Activated naive CD8-positive, alpha-beta T cell treated with anti-CD3 and anti-CD28 coated beads for 36 hours (primary cell): ENCODE measurements at places on chromosomes 1 and 21. TPM values are rescaled to one million over a fixed set of nuclear protein-coding genes. Genes with fewer than 3 reads are reported as not detected.
A peak's percentile ranks its signal among the peaks of the same experiment; 100 is the strongest.

DNA sequence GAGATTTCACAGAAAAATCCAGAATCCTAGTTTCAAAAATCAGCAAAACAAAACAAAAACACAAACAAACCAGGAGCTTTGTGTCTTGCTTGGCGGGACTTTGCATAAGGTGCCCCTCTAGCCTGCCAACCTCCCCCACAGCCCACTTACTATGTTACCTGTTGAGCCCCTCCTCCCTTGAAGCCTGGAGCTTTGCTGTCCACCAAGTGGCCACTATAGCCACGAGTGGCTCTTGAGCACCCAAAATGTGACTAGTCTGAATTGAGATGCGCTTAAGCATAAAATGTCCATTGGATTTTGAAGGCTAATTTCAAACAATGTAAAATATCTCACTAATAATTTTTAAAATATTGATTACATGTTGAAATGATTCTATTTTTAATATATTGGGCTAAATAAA lies 12.2 kb downstream of the TFAP2E start:
- DNase-seq = no peak

DNA sequence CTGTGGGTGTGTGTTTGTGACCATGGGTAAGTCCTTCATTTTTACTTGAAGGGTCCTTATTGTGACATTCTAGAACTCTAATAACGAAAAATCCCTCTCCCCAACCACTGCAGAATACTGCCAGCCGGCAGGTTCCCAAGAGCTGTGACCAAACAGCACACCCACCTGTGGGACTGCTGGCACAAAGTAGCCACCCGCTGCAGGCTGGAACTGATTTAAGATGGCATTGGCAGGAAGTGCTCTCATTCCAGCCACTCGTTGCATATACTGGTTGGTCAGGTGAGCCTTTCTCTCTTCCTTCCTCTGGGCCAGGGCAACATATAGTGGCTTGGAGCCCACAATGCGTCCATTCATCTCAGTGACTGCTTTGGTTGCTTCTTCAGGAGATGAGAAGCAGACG lies 11.6 kb downstream of the PABPC4 start:
- no peak for DNase-seq

DNA sequence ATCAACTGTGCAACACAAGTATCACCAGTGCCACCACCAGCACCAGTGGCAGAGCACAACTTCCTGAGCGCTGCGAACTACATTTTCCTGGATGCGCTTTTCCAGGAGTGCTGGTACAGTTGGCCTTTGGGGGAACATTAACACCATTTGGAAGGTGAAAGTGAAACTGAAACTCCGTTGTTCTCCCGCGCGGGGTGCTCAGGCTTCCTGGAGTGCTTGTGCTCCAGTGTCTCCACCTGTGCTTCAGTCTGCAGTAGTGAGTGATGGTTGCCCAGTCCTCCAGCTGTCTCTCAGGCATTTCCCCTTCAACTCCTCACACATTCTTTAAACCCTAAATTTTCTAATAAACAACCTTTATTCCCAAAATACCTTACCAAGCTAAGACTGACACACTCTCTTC lies 187.8 kb downstream of the LRRIQ3 start:
- no peak for DNase-seq

DNA sequence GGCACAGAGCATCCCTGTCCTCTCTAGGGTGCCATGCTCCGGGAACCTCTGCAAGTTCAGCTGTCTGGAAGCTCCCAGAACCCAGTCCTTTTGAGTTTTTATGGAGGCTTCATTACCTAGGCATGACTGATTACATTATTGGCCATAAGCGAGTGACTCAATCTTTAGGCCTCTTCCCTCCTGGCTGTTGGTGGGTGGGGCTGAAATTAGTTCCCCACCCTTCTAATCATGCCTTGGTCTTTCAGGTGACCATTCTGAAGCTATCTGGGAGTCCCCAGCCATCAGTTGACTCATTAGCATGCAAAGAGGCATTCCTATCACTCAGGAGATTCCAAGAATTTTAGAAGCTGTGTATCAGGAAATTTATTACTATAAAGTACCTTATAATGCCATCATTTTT lies 46.6 kb downstream of the WLS start:
- no peak for DNase-seq

DNA sequence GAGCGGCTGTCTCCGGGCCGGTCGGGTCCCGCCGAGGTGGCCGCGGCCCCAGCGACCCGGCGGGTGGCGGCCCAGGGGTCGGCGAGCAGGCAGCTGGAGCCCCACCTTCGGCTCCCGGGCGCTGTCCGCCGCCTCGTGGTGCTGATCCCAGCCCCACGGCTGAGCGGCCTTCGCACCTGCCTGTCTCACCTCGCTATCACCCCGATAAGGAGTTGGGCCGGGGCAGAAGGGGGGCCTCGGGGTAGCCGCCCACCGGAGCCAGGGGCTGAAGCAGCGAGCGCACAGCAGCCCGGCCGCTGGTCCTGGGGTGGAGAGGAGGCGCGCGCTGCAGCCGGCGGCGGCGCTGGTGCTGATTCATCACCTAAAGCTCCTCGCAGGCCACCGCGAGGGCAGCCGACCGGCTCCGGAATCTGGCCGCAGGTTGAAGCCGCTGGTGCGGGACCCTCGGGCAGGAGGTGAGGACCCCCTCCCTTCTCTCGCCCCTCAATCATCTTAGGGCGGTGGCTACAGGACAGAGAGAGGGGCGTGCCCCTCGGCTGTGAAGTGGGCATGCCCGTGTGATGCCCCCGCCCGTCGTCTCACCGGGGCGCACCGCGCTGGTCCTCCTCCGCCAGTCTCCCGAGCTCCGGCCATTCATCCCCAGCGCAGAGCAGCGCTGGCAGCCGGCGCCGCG lies 575 bp downstream of the TRIM67 start:
- DNase-seq = peak; percentile 53

DNA sequence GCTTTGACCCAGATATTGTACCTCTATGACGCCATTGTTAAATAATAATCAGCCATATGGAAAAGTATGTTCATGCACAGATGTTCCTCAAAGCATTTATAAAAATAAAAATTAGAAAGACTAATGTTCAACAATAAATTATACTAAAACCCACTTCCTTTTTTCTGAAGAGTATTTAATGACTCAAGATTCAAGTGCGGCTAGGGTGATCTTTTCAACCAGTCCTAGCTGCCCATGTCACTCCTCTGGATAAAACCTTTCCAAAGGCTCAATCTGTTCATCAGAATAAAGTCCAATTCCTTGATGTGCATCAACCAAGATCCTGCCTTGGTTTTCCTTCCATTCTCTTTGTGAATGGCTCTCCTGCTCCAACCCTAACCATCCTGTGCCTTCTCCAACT lies 292.0 kb downstream of the VAV3 start:
- DNase-seq = no peak

DNA sequence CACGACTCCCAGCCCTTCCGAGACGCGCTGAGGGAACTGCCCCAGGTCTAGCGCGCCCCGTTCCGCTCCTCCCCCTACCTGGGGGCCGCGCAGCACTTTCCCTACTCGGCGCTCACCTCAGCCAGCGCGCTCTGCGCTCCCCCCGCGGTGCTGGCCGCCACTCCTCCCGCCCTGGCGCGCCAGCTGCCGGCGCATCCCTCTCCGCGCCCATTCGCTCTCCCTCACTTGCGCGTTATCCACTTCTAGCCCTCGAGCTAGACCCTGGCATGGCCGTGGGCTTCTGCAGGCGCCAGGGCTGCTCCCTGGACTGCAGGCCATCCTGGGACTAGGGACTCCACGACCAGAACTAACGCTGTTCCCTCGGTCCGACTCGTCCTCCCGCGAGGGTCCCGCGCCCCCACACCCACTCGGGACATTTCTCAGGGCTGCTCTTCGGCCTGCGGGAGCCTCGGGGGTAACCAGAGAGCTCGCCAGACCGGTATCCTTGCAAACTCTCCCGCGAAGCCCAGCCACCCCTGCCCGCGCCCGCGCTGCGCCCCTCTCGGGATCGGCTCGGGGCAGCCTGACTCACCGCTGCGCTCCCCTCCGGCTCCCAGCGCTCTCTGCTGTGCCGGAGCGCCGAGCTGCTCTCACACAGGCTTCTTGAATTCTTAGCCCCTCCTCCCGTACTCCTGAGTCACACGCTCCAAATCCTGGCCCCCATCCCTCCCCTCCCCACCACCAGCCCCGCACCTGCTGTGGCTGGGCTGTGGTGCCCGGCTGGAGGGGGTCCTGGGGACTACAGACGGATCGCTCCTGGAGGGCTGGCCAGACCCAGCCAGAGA lies at the start of gene NGF:
NGF (minus strand) TSS at position 617 of the 824 bp plus-strand sequence. CDS start 51,454 bp downstream, outside the sequence.
- no peak for DNase-seq

DNA sequence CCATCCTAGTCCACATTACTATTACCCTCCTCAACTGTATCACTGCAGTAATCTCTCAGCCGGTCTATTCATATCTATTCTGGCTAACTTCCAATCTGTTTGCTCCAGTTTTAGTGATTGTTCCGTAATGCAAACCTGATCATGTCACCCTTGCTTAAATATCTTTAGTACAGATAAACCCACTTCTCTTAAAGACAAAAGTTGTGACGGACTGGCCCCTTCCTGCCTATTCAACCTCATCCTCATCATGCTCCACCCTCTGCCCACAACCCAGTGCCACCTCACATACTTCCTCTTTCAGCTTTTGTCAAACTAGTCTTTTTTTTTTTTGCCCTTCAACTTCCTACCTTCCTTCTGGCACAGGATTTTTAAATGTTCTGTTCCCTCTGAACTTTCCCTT lies 2.8 kb upstream of the C1orf162 start:
- peak; percentile 53 for DNase-seq

GRCh38 chr1:233012021-233012420 lies 61.6 kb downstream of the NTPCR start:
- DNase-seq = no peak

DNA sequence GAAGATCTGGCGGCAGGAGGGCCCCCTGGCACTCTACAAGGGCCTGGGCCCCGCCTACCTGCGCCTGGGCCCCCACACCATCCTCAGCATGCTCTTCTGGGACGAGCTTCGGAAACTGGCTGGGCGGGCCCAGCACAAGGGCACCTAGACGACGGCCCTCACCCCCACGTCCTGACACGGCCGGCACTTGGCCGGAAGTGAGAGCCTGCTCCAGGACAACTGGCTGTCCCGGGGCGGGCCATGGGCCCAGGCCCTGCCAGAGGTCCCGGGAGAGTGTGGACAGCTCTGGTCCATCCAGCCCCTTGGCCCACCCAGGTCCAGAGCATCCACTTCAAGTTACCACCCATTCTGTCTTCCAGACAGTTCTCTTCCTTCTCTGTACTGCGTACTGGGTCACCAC lies 3.0 kb upstream of the TMEM82 start:
- no peak for DNase-seq

GRCh38 chr1:156458181-156458503 lies 42.4 kb downstream of the MEF2D start:
- DNase-seq = no peak

DNA sequence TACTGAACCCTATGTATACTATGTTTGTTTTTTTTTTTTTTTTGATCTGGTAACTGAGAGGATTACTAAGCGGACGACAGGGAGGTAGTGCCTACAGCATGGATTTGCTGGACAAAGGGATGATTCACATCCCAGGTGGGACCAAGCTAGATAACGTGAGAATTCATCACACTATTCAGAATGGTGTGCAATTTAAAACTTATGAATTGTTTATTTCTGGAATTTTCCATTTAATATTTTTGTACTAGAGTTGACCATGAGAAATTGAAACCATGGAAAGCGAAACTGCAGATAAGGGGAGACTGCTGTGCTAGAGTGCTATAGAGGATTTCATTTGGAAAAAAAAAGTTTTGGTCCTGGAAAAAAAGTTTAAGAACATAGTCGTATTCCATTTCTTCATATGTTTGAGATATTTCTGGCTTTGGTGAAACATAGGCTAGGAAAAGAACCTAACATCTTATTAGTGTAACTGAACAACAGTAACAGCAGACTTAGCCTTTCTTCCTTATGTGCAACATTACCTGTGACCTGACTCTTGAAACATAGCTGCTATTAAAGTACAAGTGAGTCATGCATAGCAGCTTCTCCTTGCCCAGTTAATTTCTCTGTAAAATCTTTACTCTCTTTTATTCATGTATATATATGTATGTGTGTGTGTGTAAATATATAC lies 202.5 kb downstream of the FGGY start:
- no peak for DNase-seq

- no peak for DNase-seq
Measured at GRCh38 chr1:107358619-107359327, 217.9 kb downstream of the NTNG1 start.

GRCh38 chr1:63955370-63956145 lies 181.7 kb downstream of the ROR1 start:
- DNase-seq = no peak

GRCh38 chr1:197595304-197595904 lies 179.9 kb downstream of the DENND1B start:
- no peak for DNase-seq

GRCh38 chr1:19341201-19342061 lies 29.3 kb downstream of the SLC66A1 start:
- peak; percentile 74 for DNase-seq

GRCh38 chr21:32523463-32523862 lies 61.9 kb downstream of the TCP10L start:
- DNase-seq = no peak

DNA sequence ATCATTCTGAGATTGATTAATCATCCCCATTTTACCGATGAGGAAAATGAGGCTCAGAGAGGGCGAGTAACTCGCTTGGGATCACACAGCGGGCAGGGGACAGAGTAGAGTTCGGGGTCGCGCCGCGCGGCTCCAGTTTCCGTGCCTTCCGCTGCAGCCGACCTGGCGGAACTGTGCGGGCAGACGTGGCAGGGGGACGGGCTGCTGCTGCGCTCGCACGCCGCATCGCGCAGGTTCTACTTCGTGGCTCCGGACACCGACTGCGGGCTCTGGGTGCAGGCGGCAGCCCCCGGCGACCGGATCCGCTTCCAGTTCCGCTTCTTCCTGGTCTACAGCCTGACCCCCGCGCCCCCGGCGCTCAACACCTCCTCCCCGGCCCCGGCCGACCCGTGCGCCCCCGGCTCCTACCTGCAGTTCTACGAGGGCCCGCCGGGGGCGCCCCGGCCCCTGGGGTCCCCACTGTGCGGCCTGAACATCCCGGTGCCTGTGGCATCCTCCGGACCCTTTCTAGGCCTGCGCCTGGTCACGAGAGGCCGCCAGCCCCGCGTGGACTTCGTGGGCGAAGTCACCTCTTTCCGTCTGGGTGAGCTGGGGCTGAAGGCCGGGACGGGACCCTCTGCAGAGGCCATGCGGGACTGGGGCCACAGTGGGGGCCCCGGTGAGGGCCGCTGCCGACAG lies 2.3 kb downstream of the LDLRAD2 start:
- peak; percentile 51 for DNase-seq

DNA sequence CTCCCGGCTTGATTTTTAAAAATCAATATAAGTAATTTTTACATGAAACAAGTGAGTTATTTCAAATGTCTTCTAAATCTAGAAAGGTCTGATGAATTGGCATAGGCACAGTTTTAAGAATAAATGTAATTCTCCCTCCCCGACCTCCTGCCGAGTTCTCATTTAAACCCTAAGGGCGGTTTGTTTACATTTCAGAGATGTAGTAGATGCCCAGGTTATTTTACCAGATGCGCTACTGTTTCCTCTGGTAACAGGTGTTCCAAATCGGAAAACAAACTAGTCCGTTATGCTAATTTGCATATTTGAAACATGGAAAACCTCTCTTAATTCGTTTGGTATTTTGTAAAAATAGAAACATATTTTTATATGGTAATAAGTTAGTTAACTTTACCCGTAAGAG lies 53.8 kb upstream of the CFAP126 start:
- DNase-seq = no peak

GRCh38 chr21:29194342-29194741 lies 63.9 kb downstream of the MAP3K7CL start:
- no peak for DNase-seq

IRF6 gene
- total RNA-seq = 2.4 TPM

ERICH3 gene
- total RNA-seq = not detected

MYOC gene
- total RNA-seq = not detected

PPM1J gene
- total RNA-seq = 0.94 TPM

CCDC185 gene
- not detected for total RNA-seq

SPRR2E gene
- not detected for total RNA-seq

ANKRD35 gene
- 0.64 TPM for total RNA-seq

PAPPA2 gene
- total RNA-seq = 0.12 TPM

NBPF14 gene
- total RNA-seq = 8.8 TPM
